Effector memory CD8-positive, alpha-beta T cell (primary cell): ENCODE measurements at places on chromosomes 3 and 15.

DNA sequence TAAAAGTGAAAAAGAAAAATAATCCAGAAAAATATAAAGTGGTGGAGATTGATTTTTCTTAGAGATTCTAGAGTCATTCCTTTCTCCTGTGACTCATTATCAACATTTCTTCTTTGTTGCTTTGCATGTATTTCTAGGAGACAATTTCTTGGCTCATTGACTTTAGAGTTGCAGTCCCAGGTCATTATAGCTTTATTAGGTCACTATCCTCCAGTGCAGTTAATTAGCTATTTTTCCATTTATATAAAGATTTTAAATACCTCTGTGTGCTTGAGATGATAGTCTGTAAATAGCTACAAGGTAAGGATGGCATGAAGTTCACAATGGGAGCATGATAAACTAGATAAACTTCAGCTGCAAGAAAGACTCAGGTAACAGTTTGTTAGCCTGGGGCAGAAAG lies at the start of gene OR4F15:
Gene OR4F15, plus strand, starts transcription at position 301 of the 400 bp plus-strand sequence. CDS start 5,985 bp downstream, outside the sequence.
- no peak for DNase-seq

DNA sequence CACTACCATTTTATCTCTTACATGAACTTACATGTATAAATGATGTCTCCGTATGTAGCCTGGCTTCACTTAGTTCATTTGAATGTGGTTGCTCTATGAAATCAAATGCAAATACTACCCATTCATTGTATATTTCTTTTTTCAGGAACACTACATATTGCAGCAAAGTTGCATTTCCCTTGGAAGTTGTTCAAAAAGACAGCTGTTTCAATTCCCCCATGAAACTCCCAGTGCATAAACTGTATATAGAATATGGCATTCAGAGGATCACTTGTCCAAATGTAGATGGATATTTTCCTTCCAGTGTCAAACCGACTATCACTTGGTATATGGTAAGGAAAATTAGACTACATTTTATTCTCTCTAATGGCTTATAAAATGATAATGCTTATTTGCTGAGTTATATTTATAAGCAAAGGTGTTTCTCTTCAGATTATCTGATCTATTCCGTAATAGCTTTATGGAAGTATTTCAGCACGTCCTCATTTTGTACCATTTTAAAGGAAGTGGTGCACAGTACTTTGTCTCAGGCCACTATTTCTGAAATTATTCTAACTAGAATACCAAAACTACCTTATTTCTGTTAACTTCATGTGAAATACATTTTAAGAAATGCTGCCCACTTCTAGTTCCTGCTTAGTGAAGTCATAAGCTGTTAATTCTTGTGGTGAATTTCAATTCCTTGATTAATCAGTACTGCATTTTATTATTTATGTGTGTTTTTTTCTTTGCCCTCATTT lies 95.1 kb downstream of the IL1RAP start:
- no peak for DNase-seq

DNA sequence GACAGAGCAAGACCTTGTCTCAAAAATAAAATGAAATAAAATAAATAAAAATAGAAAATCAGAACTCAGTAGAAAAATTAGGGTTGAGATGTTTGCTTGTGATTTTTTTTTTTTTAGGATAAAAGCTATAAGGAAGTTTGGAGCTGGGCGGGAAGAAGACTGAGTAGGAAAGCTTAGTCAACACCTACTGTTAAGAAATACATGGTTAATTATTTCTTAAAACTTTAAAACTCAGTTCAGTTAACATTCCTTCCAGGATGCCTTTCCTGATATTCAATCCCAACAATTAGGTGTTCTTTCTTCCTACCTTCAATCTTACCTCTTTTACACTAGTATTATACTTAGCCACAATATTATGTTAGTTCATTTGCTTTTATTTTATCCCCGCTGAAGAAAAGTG lies 246.2 kb downstream of the LSAMP start:
- no peak for DNase-seq

GRCh38 chr3:11230832-11231231 lies 41.4 kb upstream of the ATG7 start:
- no peak for DNase-seq

DNA sequence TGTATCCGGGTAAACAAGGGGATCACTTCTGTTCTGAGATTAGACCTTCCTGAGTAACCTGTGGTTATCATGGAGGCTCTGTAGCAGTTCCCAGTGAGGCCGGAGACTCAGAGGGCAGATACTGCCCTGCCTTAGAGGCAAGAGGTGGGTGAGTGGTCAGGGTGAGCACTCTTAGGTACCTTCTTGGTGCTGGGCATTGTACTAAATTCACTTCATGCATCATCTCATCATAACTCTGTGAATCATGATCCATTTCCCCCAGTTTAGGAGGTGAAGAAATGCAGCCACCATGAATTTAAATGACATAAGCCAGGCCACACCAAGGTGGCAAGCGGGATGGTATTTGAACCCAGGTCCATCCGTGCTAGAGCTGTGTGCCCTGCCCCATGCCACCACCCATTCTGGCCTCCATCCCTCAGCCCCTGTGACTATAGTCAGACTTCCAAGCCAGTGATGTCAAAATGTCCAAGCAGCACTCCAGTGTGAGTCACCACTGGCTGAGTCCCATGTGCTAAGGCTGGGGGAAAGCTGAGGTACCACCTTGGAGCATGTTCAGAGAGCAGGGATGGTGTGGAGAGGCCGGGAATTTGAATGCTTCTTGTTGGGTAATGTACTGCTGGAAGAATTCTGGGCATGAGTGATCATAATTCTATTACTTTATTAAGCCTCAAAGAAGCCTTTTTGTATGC lies 88.8 kb downstream of the EPHB1 start:
- DNase-seq = no peak
